ENCODE measurements at places on chromosomes 7 and 10. TPM values are rescaled to one million over a fixed set of nuclear protein-coding genes. Genes with fewer than 3 reads are reported as not detected.

Gene PRKG1
- not detected for total RNA-seq

Gene VWC2
- not detected for total RNA-seq

Gene BBS9
- 28.3 TPM for total RNA-seq

Gene SMKR1
- total RNA-seq, result 2.3 TPM

Gene HOXA11
- not detected for total RNA-seq

Gene DYDC2
- not detected for total RNA-seq

Gene RARRES2
- 0.38 TPM for total RNA-seq

Gene LMOD2
- total RNA-seq, result not detected

Gene PLEKHA1
- 87.2 TPM for total RNA-seq

Gene PLEKHS1
- not detected for total RNA-seq

Gene URGCP
- 26.4 TPM for total RNA-seq

Gene C10orf62
- not detected for total RNA-seq

Gene CRYGN
- 0.46 TPM for total RNA-seq

DNA sequence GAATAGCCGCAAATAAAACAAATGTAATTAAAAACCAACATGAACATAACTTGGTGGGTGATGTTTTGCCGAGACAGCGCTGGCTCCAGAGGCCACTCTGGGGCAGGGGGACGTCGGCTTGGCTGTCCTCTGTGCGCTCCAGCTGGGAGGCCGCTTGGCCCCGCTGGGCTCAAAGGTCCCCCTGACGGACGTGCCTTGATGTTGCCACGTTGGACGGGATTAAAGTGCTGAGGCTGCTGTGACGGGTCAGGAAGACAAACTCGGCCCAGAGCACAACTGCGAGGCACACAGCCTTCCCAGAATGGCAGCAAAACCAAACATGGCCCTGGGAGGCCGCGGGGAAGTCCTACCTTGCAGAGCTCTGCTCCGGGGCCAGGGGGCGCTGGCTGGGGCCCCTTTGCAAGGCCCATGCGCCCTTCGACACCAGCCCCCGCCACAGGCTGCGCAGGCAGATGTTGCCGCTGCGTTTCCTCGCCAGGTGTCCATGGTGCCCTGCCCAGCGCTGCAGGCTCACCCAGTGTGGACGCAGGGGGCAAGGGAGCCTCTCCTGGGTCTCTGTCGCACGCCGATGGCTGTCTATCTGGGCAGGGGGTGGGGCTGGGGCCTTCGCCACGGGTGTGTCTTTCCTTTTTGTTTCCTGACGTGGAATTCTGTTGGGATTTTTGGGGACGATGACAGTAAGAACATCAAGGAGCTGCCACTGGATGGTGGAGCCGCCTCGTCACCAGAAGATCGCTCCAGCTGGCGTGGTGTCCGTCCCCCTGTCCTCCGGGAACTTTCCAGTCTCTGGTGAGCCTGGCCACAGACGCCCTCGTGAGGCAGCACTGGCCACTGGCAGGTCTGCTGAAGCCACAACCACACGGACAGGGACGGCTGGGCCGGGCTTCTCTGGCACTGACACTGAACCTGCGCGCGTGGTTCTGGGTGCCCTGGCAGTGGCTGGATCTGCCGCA lies 99.6 kb upstream of the DIP2C start:
- no peak for DNase-seq

DNA sequence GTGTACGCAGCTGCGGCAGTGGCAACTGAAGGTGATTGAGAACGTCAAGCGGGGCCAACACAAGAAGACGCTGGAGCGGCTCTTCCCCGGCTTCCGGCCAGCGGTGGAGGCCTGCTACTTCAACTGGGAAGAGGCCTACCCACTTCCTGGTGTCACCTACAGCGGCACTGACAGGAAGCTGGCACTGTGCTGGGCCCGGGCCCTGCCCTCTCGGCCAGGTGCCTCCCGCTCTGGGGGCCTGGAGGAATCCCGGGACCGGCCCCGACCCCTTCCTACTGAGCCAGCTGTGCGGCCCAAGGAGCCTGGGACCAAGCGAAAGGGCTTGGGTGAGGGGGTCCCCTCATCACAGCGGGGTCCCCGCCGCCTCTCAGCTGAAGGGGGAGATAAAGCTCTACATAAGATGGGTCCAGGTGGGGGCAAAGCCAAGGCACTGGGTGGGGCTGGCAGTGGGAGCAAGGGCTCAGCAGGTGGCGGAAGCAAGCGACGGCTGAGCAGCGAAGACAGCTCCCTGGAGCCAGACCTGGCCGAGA lies 6.5 kb downstream of the ZSWIM8 start:
- no peak for DNase-seq

DNA sequence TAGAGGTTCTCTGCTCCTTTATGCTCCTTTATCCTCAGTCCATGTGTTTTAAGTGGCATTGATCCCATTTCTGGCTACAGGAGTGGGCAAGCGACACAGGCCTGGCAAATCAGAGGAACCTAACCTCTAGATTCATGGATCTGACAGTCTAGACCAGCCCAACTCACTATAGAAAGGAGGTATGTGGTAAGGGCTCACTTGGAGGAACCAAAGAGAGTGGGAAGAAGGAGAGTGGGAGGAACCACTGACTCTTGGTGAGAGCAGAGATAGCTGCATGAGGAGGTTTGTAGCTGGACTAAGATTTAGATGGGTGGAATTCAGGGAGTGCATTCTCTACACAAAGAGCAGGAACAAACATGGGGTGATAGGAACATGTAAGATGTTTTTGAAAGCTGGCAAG lies 11.6 kb upstream of the FRAT1 start:
- DNase-seq, result no peak

- no peak for DNase-seq
These were observed 134.2 kb downstream of the OR13A1 start for GRCh38 chr10:45180946-45181875.

DNA sequence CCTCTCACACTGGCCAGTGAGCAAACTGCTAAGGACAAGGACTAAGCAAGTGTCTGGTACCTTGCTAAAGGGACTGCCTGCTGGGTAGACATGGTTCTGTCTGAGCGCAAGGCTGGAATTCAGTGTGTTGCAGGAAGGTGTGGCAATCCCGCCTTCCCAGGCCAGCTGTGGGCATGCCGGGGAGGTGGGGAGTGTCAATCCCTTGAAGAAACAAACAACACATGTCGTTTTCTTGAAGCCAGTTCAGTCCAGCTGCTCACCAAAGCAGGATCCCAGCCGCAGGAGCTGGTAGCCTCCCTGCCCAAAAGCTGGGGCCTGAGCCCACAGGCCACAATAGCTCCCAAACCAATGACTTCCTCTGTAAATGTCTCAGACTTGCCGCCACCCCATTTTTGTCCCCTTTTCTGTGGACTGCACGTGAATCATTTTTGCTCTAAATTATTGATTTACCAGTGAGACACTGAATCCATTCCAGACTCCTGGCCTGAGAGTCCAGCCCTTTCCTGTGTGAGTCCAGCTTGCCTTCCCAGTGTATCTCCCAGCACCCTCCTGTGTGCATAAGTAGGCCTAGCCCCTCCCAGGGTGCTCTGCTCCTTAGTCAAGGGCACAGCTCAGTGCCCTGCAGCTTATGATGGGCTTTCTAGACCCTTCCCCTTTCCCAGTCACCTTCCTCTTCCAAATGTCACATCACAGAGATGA lies 166.8 kb downstream of the RGS10 start:
- DNase-seq, result no peak

DNA sequence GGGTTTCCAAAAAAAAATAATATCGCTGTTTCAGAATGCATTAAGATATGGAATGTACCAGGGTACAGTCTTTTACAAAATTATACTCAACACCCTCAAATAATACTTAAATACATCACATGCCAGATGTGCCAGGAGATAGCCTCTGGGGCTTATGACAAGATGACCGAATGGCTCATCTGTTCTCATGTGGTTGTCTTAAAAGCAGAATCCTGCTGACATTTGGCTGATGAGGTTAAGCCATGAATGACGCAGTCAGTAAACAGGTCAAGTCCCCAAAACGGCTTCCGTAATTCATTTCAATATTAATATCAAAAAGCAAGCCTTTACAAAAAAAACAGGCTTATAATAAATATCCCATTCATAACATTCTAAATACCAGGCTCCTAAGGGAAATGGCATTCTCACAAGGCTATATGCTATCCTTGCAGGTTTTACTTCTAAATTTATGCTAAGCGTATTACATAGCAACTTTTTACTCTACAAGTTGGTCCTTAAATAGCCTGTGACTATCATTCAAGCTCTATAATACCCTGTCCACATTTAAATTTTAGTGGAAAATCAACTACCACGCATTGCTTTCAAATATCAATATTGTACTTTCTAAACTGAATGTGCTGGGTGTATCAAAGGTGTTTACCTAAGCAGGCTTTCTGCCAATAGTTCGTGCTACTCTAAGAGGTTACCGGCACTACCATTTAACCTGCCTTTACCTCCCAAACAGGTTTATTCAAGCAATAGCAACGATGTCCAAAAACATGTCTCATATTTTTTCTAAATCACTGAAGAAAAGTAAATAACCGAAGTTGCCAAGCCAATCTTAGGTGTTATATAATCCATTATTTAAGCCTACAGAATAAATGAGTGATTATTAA lies 15.6 kb downstream of the SMURF1 start:
- no peak for DNase-seq

- DNase-seq, result no peak
These were observed 332.0 kb upstream of the FZD1 start for GRCh38 chr7:90931986-90932916.

- no peak for DNase-seq
These were observed 541.0 kb downstream of the TNS3 start for GRCh38 chr7:47040795-47041347.

- peak; percentile 13 for DNase-seq
These were observed 180.5 kb downstream of the ZNF365 start for GRCh38 chr10:62554632-62555199.

GRCh38 chr10:132984008-132984295 lies 41.6 kb upstream of the CFAP46 start:
- no peak for DNase-seq

- no peak for DNase-seq
These were observed 112.3 kb downstream of the BTRC start for GRCh38 chr10:101466016-101466912.

DNA sequence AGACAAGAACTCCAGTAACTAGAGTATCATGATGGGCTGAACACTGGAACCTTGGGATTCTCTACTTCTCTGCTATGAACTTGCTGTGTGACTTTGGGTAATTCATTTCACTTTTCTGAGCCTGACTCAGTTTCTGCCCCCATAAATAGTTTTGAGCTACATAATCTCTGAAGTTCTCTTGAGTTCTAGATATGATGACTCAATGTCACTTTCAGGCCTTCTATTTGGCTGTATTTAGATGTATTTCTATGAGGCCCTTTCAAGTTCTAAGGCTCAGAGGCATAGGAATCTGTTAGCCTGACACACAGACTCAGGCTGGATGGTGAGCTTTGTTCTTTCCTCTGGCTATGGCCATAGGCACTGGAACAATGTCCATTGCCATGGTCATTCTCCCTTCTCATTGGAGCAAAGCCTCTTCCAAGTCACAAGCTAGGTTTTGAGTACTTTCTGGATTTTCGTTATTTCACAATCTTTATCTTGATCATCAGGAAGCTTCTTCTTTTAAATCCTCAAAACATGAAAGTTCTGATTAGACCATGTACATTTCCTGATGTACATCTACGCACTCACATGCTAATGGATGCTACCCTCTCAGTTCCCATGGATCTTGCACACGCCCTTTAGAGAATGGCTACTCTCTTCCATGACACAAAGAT lies 101.6 kb downstream of the TES start:
- DNase-seq, result no peak

GRCh38 chr10:74746813-74747212 lies 79.6 kb upstream of the KAT6B start:
- no peak for DNase-seq

GRCh38 chr7:156725073-156725472 lies 84.5 kb downstream of the RNF32 start:
- no peak for DNase-seq

- DNase-seq, result no peak
These were observed 109.0 kb downstream of the FZD1 start for GRCh38 chr7:91373111-91373800.

DNA sequence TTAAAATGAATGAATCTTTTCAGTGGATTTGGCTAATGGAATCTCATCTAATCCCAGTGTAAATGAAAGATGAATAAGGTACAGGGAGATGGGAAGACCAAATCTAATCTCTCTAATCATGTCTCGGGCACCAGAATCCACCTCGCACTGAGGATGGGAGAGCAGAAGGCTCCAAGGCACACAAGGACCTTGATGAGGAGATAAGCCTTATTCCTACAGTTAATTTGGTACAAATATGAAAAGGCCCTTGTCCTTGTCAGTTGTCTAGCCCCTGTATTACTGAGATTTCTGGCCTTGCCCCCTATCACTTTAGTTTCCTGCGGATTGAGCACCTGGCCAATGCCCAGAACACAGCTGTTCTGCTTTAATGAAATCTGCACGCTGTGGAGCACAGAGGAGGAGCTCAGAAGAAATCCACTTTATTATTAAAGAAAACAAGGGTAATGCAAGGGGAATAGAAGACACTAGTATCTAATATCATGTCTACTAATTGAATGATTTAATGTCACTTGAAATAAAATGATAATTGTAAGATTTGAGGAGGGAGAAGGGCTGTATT lies 321.4 kb upstream of the HGF start:
- no peak for DNase-seq

All from naive thymus-derived CD4-positive, alpha-beta T cell (primary cell).